ENCODE measurements at places on chromosomes 2 and 18.

DNA sequence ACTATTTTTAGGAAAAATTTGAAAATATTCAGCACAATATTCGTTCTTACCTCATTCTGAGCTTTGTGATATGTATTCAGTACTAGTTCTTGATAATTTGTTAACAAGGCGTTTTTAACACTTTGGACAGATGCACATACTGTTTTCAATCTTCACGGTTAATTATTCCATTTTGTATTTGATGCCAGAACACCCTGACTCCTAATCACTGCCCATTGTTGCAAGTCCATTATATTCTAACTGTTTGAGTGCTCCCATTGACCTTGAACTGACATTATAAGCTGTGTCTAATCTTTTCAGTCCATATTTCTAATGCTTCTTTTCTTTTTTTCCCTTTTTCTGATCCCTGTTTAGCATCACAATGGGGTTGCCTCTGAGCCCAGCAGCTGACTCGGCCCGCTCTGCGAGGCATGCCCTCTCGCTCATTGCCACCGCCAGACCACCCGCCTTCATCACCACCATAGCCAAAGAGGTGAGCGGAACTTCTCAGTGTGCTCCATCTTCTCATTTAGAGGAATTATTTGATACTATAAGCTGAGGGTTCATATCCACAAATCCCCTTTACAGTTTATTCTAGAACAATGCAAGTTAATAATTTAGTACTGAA, 211.3 kb upstream of the BOD1L2 start:
- DNase-seq: no peak

DNA sequence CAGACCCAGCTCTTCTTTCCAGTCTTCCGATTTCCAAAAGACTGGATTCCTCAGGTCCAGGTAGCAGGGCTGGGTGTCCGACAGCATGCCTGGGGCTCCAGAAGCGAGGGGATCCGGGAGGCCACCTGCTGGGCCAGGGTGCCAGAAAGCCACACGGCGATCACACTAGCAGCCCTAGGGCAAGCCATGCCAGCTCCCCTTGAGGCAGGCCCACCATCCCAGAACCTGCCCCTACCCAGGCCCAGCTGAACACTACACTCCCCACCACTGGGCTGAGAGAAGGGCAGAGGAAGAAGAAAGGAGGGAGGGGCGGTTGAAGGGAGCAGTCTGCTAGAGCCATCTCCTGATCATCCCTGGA, 163.1 kb downstream of the TNS1 start:
- DNase-seq: no peak

DNA sequence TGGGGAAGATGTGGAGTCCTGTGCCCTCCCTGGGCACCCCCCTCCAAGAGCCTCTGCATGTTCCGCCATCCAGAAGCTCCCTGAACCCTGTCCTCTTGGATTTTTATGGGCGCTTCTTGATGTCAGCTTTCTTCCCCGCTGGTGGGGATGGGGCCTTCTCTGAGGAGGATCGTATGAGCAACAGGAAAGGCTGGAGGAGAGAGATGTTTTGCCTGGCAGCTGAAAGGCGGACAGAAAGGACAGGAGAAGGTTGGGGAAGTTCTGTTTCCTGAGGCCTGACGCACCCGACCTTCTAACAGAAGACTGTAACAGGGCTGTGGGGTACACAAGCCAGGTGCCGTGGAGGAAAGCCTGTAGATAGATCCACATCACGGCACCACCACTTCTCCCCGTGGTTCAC, 238.8 kb downstream of the LDLRAD4 start:
- peak; percentile 56 for DNase-seq

GRCh38 chr2:113138428-113139322, 11.3 kb downstream of the IL1RN start:
- peak; percentile 54 for DNase-seq

- DNase-seq: no peak
These were observed 6.5 kb upstream of the ACTG2 start for GRCh38 chr2:73886357-73886756.

GRCh38 chr2:18178736-18179349, 300.4 kb downstream of the KCNS3 start:
- DNase-seq: no peak

- DNase-seq: no peak
These were observed 47.9 kb downstream of the ADD2 start for GRCh38 chr2:70720124-70720523.
